Effector CD4-positive, alpha-beta T cell (primary cell): ENCODE measurements at places on chromosomes 6 and 20.

DNA sequence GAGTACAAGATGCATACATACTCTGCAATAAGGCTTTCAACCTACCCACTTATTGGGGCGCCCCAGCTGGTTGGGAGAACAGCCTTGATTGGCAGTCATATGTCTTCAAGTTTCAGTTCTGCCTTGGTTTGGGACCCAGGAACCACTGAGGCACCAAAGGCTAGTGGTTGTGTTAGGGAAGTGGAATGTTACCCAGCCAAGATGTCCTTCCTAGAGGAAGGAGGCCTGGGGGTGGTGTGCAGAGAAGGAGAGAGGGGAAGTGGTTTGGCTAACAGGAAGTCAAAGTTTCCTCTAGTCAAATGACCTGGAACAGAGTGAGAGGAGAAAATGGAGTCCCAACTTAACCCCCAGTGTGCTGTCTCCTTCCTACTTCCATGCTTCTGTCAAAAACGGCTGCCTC, 59.4 kb downstream of the CD164 start:
- no peak for DNase-seq

DNA sequence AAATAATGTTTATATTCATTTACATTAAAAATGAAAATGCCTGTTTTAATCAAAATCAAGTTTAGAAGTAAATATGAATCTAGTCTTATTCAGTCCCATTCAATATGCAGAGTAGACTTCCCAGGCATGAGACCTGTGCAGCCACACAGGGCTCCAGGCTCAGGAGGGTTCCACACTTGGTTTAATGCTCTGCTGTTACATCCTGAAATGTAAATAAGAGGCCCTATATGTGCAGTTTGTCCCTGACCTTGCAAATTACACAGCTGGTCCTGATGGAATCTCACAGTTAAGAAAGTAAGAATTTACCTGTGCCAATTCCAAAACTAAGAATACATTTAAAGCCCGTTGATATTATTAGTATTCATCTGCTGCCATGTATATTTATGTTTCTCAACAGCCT, 79.4 kb downstream of the ARHGAP18 start:
- DNase-seq = no peak

GRCh38 chr6:154319231-154319858, 37.3 kb downstream of the IPCEF1 start:
- no peak for DNase-seq

DNA sequence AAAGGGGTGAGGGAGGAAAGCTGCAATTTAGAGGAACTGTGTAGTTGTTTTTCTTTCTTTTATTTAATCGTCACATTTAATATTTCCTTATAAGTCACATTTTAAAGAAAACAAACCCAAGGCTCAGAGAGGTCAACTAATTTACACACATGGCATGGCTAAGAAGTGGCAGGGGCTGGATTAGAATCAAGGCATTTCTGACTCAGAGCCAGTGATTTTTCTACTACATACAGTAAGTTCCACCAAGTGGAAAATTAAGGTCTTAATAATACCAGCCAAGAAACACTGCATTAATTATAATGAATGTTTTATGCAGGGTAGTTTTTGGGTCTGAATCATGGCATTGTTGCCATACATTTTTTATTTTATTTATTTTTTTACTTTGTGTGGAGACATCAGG, 607.7 kb upstream of the CITED2 start:
- no peak for DNase-seq

DNA sequence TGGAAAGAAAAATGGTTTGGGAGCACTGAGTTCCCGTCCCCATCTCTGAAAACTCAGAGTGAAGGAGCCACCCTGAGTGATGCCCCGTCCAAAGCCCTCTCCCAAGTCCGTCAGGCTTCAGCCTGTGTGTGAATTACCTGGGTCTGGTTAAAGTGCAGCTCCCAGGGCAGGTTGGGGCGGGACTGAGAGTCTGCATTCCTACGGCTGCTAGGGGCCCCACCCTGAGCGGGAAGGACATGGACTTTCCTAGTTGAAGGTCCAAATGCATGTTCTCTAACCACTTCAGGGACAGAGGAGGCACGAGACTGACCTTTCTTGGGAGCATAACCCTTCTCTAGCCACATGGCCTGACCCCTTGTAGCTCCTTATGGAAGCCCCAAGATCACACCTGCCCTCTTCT, 97.2 kb downstream of the SYNDIG1 start:
- DNase-seq = no peak

GRCh38 chr6:105821777-105822176, 264.4 kb upstream of the PRDM1 start:
- DNase-seq = no peak

DNA sequence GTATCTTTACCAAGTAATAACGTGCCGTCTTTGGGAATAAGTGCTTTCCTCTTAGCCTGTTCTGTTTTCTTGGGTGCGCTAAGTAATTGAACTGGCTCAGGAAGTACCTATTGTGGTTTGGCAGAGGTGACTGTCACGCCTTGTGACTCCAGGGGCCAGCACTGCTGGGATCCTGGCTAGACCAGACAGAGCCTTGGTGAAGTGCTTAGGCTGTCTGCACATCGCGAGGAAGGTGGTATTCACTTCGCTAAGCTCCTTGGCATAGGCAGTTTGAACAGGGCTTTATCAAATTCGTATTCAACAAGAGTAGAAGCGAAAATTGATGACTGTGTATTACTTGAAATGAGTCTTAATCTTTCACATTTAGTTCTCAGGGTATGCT, 17.6 kb downstream of the PRDM1 start:
- DNase-seq = peak; percentile 51

DNA sequence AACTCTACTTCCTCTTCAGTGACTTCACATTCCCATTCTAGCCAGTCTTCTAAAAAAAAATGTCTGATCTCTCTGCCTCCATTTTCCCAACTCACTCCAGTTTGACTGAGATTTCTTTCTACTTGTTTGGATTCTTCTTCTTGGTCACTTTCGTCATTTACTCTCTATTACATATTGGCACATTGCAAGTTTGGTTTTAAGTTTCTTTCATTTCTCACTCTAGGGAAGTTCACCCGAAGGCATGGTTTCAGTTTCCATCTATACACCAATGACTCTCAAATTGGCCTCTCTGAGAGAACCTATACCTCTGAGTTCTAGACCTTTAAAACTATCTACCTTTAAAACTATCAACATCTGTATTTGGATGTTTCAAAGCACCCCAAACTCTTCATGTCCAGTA, 51.3 kb downstream of the CD109 start:
- DNase-seq = no peak

DNA sequence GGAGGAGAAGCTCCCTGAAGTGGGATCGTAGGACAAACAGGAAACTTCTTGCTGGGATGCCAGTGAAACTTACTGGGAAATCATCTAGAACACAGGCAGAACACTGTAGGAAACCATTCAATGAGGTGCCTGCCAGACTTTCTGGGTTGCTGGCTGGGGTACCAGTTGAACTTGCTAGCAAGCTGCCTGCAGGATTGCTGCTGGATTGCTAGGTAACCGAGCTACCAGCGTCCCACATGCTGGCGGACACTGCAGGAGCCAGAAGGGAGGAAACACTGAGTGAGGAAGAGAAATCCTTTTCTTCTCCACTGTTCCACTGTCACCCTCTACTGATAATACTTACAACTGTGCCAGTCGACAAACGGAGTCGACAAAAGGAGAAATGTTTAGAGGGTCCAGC, 91.3 kb upstream of the SLC35B3 start:
- no peak for DNase-seq

DNA sequence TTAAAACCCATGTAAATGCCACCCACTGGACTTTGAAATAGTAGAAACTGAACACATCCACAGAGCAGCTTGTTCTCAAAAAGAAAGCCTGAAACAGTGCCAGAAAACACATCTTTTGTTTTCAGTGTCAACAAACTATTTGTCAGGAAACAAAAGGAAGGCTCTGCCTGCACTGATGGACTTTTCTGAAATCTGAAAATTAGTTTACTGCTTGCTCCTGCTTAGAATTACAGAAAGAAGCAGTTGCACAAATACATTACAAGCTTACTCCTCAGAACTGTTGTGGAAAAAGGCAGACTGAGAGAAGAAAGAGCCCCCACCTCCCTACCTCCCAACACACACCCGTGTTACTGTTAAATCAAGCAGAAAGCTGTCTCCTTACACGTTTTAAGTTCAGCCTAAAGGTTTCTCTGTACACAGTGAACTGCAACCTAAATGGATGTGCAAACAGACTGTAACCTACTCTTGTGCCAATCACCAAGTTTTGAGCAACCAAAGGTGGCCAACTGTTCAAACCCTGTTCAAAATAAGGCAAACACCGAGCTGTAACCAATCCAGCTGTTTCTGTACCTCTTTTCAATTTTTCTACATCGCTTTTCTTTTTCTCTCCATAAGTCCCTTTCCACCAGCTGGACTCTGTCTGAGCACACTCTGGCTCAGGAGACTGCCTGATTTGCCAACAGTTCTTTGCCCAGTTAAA, 43.7 kb downstream of the FRK start:
- DNase-seq = no peak

- no peak for DNase-seq
Observed at GRCh38 chr6:147577488-147577887, 69.0 kb downstream of the SAMD5 start.

DNA sequence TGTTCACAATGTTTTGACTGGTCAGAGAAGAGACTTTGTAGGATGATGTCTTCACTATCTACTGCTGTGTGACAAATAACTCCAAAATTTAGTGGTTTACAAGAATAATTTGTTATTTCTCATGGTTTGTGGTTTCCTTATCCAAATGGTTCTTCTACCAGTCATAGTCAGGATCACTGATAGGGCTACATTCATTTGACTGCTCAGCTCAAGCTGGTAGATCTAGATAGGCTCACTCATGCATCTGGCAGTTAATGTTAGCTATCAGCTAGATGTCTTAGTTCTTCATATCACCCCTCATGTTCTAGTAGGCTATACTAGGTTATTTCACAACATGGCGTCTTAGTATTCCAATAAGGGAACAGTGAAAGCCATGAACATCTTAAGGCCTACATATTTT, 131.0 kb downstream of the ID4 start:
- no peak for DNase-seq

GRCh38 chr6:127069659-127070279, 48.7 kb upstream of the RSPO3 start:
- DNase-seq = no peak

- DNase-seq = no peak
Observed at GRCh38 chr6:130615816-130616215, 211.4 kb upstream of the SMLR1 start.

DNA sequence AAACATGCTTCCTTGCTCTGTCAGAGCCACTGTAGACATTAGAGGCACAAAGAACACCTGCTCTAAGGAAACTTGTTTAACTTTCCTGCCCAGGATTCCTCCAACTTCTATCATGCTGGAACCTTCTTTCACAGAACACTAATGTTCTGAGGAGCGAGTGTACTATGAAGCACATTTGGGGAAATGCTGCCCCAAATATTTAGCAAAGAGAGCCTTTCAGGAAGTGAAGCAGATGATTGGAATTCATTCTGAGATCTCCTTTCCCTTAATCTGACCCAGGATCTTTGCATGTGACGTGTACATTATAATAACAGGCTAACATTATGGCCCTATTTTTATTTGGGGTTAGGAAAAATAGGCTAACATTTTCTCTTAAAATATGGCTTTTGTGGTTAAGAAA, 21.0 kb upstream of the FYN start:
- DNase-seq = no peak

GRCh38 chr6:42352856-42353564, 98.7 kb downstream of the TRERF1 start:
- no peak for DNase-seq

- DNase-seq = no peak
Observed at GRCh38 chr6:106731144-106731842, 101.9 kb downstream of the QRSL1 start.

GRCh38 chr6:491233-491632, 99.7 kb downstream of the IRF4 start:
- DNase-seq = no peak

GRCh38 chr6:41560431-41561192, 14.4 kb downstream of the FOXP4 start:
- DNase-seq = peak; percentile 86

DNA sequence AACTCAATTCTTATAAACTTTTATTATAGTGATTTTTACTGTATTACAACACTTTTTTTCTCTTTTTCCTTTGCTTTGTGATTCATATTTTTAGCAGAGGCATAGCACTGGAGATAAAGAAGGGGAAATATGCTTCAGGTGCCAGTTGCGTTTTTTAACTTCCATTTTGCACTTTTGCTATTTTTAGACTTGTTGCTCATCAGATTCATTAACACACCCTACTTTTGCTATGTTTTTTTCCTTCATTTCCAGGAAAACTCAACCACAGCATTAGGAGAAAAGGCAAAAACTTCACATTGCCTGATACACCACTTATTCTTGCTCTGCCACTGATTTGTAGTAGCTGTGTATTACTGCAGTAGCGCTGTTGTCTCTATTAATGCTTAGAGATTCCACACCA, 8.0 kb upstream of the TMEM30A start:
- DNase-seq = no peak

DNA sequence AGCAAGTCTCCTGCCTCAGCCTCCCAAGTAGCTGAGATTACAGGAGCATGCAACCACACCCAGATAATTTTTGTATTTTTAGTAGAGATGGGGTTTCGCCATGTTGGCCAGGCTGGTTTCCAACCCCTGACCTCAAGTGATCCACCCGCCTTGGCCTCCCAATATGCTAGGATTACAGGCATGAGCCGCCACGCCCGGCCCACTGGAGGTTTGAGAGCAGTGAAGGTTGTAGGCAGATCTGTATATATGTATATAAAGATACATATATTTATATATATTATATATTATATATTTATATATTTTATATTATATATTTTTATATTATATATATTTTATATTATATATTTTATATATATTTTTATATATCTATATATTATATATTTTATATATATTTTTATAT, 38.2 kb upstream of the TTPAL start:
- DNase-seq = no peak

- DNase-seq = no peak
Observed at GRCh38 chr6:37016995-37017394, 11.5 kb downstream of the FGD2 start.

DNA sequence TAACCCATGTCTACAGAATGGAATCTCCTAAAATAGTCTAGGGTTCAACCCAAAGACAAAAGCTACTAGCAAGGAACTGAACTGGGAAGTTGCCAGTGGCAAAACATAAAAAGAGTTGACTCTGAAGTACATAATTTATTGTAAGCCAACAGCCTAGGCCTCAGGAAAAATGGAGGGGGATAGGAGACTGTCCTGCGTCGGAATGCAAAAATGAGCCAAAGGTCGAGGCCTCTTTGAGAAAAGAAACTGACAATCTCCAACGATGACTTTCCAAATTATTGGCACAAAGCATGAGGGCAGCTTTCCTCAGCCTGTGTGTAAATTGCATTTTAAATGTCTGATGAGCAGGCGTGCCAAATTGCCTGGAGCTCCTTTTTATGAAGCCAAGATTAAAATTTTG, 2.1 kb downstream of the COL12A1 start:
- DNase-seq = no peak

DNA sequence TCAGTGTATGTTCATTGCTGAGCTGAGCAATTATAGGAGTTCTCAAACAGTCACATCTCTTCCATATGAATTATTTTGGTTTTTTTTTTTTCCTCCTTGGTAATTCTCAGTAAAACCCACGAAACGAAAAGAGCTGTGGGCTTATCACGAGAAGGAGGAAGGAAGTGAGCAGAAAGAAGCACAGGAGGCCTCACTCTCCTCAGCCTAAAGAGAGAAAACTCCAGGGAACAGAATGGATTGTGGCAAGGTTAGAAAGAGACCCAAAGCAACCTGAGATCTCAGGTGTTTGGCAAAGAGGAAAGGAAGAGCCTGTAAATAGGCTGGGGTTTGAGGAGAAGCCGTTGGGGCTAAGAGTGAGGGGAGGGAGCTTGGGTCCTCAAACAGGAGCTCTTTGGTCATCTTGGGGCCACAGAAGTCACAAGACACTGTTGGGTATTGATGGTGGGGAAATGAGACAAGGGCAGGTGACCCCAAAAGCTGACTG, 67.8 kb upstream of the CITED2 start:
- no peak for DNase-seq

- DNase-seq = no peak
Observed at GRCh38 chr6:5553767-5554166, 292.5 kb downstream of the FARS2 start.
